Fibroblast of lung (primary cell): ENCODE measurements at places on chromosomes 2 and 18. TPM values are rescaled to one million over a fixed set of nuclear protein-coding genes. Genes with fewer than 3 reads are reported as not detected.

The KANSL1L gene
- 21.8 and 26.1 TPM in 2 replicates for total RNA-seq

The CDKL4 gene
- 3.0 and 3.1 TPM in 2 replicates for total RNA-seq

The DCDC2C gene
- not detected in 2 replicates for total RNA-seq

The CD28 gene
- not detected in 2 replicates for total RNA-seq

The CCL20 gene
- not detected in 2 replicates for total RNA-seq

The ANKRD30B gene
- under 0.01 and 0.33 TPM in 2 replicates for total RNA-seq

The CD207 gene
- not detected in 2 replicates for total RNA-seq

The CRACDL gene
- under 0.01 TPM in 1 of 2 replicates, not detected in the other for total RNA-seq

The ERFE gene
- total RNA-seq, result 1.3 and 1.5 TPM in 2 replicates

The MBD1 gene
- total RNA-seq, result 44.9 and 53.3 TPM in 2 replicates

The FAM110C gene
- total RNA-seq, result 0.26 TPM in 1 of 2 replicates, not detected in the other

The TRIM54 gene
- 0.17 TPM in 1 of 2 replicates, not detected in the other for total RNA-seq

The MAP2 gene
- total RNA-seq, result 15.7 and 51.0 TPM in 2 replicates

The VWC2L gene
- not detected in 2 replicates for total RNA-seq

The POU3F3 gene
- not detected in 2 replicates for total RNA-seq

The FER1L5 gene
- 0.50 and 0.51 TPM in 2 replicates for total RNA-seq

The CCDC93 gene
- total RNA-seq, result 24.4 and 32.0 TPM in 2 replicates

The CNGA3 gene
- under 0.01 TPM in 2 replicates for total RNA-seq

The ELAC1 gene
- total RNA-seq, result 5.4 and 7.3 TPM in 2 replicates

The TEX44 gene
- not detected in 2 replicates for total RNA-seq

The NEURL3 gene
- not detected in 2 replicates for total RNA-seq

The ESPNL gene
- total RNA-seq, result 1.3 and 2.8 TPM in 2 replicates

The ANO7 gene
- 0.26 and 0.50 TPM in 2 replicates for total RNA-seq

The ANKRD30BL gene
- not detected in 2 replicates for total RNA-seq

The EN1 gene
- total RNA-seq, result under 0.01 TPM in 1 of 2 replicates, not detected in the other

The RBM43 gene
- 4.9 and 12.4 TPM in 2 replicates for total RNA-seq

The IL1R2 gene
- 0.17 and 1.0 TPM in 2 replicates for total RNA-seq

The CCT7 gene
- total RNA-seq, result 262 and 299 TPM in 2 replicates

The TNFRSF11A gene
- total RNA-seq, result 0.26 and 0.66 TPM in 2 replicates

The R3HDM1 gene
- total RNA-seq, result 5.4 and 12.4 TPM in 2 replicates
